ENCODE measurements at places on chromosomes 6 and 20.

- DNase-seq, result no peak
Observed at GRCh38 chr20:651713-652614, 1.0 kb downstream of the SRXN1 start.

- DNase-seq, result no peak
Observed at GRCh38 chr6:69816026-69816425, 19.2 kb upstream of the LMBRD1 start.

DNA sequence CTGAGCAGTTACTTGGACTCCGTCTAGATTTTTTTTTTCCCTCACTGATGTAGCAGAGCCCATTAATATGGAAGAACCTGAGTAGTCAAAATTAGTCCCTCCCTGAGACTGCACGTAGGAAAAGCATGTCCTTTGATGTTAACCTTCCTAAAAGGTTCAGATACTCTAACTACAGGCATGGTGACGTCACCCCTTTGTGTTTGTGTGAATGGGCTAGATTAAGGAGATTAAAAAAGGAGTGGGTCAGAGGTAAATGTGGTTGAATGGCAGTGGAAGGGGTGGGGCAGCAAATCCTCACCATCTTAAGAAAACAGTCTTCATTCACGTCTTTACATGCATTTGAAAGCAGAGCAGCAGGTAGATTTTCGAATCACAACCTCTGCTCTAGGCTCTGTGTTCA is 521.1 kb downstream of the TFAP2B start:
- no peak for DNase-seq

DNA sequence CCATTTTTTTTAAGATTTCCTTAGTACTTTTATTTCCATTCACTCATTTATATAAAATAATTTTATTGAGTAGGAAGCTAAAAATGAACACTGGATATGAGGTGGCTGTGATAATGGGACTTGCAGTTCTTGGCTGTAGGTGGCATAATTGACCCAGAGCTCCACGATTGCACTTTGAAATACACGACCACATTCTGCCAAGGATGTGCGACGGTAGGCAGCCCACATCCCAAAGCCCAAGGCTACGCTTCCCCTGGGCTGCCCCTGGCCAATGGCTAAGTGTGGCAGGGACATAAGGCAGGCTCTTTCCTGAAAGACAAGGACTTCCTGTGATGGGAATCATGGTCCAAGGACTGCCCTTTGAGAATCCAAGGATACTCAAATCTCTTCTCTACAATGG is 43.7 kb upstream of the ADTRP start:
- no peak for DNase-seq

GRCh38 chr6:20566109-20566508 is 31.9 kb downstream of the CDKAL1 start:
- no peak for DNase-seq

- DNase-seq, result no peak
Observed at GRCh38 chr6:21496706-21497105, 96.8 kb upstream of the SOX4 start.

DNA sequence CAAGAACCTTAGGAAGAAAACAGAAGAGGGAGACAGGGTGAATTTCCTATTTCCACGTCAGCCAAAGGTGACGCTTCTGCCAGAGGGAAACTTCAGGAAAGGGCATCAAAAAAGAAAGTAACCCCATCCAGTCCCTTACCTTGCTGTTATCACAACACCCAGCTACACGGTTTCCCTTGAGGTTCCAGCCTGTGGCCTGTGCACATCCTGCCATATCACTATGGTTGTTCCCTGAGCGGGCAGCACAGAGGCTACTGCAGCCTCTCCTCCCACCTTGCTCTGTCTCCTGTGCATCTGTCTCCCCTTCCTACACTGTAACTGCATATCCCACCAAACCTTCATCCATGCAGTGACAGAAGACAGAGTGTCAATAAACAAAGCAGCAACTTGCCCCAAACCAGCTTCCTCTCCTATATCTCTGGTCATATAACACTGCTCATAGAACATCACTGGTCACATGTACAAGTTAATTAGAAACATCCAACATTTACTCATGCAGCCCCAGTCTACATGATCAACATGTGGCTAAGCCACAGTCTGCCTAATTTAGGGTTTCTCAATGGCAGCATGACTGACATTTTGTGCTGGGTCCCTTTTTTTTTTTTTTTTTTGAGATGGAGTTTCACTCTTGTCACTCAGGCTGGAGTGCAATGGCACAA is 54.7 kb downstream of the GFOD1 start:
- no peak for DNase-seq

- no peak for DNase-seq
Observed at GRCh38 chr6:104532462-104532861, 327.3 kb downstream of the HACE1 start.

- no peak for DNase-seq
Observed at GRCh38 chr20:62511300-62511914, 35.6 kb upstream of the GATA5 start.

DNA sequence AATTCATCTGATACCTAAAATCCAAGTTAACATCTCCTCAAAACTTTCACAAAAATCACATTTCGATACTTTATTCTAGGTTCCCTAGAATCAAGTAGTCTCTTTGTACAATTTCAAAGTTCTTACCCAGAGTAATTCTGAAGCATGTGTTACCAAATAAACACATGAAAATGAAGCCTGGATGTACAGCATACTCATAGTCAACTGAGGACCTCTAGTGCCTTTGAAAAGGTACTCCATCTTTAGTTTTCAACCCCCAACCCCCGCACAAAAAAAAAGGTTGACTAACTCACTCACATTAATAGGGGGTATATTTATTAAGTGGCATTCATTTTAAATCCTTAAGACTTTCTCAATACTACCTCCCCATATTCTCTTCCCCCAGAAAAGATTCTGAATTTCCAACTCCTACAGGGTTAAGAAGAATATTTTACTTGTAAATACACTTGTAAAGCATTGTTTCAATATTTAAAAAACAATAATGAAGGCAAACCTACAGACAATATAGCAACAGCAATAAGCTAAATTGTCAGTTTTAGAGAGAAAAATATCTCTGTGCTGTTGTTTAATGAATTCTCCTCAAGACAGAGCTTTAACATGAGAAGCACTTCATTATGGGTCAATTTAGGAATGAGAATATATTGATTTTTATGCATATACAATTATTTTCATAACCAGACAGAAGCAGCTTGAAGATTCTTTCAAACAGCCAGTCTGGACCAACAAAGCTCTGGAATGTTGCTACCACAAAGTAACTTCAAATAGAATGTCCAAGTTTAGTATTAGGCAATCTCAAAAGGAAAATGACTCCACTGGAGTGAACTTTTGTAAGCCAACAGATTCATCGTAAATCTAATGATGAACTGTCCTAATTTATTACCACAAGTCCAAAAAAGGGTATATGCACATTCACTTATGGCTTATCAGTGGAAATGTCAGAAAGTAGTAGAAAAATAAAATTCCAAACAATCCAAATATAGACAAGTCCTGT is 3.3 kb downstream of the PLN start:
- peak; percentile 9 for DNase-seq

DNA sequence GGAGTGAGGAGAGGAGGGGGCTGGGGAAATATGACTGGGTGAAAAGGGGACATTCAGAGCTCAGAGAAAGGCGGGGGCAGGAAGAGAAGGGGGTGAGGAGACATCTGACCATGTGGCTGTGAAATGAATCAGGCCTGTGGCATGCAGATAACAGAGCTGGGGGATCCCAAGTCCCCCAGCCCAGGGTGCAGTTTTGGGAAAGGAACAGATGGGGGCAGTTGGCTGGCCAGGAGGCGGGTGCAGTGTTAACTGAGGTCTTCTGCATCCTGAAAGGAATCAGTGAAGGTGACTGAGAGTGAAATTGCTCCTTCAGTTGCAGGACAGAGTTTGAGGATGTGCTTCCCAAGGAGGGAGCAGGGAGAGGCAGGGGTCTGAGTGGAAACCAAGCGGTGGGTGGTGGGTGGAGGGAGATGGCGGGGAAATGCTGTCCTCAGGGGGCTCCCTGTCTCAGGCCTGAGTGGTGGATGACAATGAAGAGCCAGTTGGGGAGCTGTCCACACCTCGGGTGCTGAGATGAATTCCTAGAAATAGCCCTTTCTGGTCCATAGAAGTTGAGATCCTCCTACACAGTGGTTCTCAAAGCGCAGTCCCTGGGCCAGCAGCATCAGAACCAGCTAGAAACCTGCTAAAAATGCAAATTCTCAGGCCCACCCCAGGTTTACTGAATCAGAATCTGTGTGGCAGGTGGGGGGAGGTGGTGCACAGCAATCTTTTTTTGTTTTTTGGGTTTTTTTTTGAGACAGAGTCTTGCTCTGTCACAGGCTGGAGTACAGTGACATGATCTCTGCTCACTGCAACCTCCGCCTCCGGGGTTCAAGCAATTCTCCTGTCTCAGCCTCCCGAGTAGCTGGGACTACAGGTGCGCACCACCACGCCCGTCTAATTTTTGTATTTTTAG is 26.0 kb upstream of the CCDC167 start:
- DNase-seq, result no peak

- DNase-seq, result no peak
Observed at GRCh38 chr6:11432713-11433450, 104.7 kb upstream of the TMEM170B start.

DNA sequence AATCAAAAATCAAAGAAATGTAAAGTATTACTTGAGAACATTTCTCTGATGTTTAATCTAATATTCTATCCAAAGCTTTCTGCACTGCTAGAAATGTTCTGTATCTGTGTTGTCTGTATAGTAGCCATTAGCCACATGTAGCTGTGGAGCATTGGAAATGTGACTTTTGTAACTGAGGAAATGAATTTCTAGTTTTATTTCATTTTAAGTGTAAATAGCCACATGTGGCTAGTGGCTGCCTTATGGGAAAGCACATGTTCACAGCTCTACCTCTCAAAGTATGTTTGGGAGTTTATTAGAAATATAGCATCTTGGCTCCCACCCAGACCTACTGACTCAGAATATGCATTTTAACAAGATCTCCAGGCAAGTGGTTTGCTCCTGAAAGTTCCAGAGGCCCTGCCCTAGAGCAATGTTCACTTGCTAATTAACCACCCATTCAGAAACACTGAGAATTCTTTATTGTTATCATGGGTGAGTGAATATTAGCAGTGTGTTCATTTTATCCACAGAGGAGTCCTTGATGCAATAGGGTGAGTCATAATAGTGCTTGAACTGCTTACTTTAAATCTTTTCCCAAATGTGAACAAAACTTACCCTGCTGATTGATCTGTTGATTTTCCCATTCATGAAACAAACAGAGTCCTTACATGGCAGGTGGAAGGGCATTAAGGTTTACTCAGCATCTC is 282.7 kb downstream of the PLCB1 start:
- DNase-seq, result no peak

GRCh38 chr20:15339264-15339663 is 1001.9 kb upstream of the FLRT3 start:
- DNase-seq, result no peak

DNA sequence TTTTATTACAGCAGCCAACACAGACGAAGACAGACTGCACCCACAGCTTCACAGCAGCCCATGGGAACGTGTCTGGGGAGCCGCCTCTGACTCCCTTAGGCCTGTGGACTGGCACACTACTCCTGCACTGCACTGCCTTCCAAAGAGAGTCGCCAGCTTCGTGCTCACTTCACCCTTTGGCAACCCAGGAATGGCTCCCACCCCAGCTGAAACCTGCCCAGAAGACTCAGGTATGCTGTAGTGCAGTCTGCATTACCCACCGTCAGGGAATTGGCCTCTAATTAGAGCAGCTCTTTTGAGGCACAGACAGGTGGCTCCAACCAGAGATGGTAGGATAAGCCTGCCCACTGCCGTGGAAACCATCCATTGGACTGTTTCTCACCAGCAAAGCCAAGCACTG is 39.9 kb upstream of the FRMD1 start:
- DNase-seq, result no peak

- DNase-seq, result no peak
Observed at GRCh38 chr20:11845340-11845739, 72.4 kb upstream of the BTBD3 start.

- no peak for DNase-seq
Observed at GRCh38 chr6:109093732-109094415, 772 bp downstream of the SESN1 start.

DNA sequence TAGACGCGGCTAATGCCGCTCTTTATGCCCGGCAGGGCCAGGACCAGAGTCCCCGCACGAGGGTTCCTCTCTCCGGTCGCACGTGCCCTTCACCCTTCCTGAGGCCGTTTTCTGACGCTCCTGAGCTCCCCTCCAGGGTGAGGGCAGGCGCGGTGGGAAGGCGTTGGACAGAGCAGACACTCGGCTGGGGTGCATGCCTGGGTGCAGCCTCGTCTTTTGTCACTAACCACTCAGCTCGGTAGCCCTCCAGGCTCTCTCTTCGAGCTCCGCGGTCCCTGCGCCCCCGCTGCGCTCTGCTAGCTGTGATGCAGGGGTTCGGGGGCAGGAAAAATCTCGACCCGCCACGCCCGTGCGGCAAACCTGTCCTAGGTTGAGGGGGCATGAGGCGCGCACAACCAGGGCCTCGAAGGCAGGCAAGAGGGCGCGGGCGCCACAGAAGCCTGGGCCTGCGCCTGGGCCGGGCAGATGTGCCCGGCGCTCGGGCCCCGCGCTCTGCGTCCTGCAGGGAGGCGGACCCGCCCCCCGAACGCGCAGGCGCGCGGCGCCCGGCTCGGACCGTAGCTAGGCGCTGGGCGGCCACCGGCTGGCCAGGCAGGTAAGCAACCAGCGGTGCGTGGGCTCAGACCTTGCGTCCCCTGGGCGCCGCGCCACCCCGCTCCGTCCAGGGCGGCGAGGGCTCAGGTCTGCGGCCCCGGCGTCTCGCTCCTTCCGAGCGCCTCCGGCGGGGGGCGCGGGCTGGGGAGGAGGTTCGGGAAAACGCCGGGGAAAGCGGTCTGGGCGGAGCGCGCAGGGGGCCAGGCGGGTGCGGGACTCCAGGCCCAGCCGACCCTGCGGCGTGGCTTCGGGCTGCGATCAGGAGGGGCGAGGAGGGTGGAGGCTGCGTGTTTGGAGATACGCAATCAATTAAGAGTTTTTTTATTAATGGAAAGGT is at the start of gene L3MBTL1:
Gene L3MBTL1, plus strand, starts transcription at position 548 of the 931 bp plus-strand sequence. CDS start 5,807 bp downstream, outside the sequence.
- DNase-seq, result no peak

GRCh38 chr6:169899481-169900145 is 148.2 kb downstream of the ERMARD start:
- no peak for DNase-seq

GRCh38 chr20:11852811-11853210 is 64.9 kb upstream of the BTBD3 start:
- no peak for DNase-seq

GRCh38 chr6:56699066-56699654 is 56.5 kb upstream of the DST start:
- DNase-seq, result no peak

GRCh38 chr6:112202639-112203341 is 51.6 kb downstream of the LAMA4 start:
- DNase-seq, result peak; percentile 28

GRCh38 chr6:5532941-5533340 is 271.6 kb downstream of the FARS2 start:
- DNase-seq, result no peak

- no peak for DNase-seq
Observed at GRCh38 chr6:12749531-12750379, 33.2 kb downstream of the PHACTR1 start.

- DNase-seq, result no peak
Observed at GRCh38 chr6:166057431-166057830, 110.2 kb downstream of the TBXT start.

- DNase-seq, result peak; percentile 19
Observed at GRCh38 chr6:113857556-113858479, 673 bp downstream of the MARCKS start.
